ENCODE measurements at places on chromosomes 2 and 18.

- DNase-seq, result no peak
Observed at GRCh38 chr2:157076526-157077161, 180.9 kb upstream of the GALNT5 start.

DNA sequence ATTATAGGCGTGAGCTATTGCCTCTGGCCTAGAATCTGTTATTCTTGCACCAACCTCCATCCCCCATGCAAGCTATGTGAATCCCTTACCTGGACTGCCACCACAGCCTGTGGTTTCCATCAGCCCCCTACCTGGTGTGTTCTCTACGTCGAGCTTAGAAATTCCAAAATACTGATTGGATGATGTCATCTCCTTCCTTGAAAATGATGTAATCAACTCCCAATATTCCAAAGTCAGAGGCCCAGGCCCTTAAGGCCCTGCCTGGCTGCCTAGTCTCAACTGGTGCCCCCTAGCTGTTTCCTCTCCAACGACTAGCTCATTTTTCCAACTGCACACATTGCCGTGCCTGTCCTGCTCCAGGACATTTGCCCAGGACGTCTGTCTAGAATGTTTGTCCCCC lies 41.3 kb upstream of the GBX2 start:
- DNase-seq, result no peak

DNA sequence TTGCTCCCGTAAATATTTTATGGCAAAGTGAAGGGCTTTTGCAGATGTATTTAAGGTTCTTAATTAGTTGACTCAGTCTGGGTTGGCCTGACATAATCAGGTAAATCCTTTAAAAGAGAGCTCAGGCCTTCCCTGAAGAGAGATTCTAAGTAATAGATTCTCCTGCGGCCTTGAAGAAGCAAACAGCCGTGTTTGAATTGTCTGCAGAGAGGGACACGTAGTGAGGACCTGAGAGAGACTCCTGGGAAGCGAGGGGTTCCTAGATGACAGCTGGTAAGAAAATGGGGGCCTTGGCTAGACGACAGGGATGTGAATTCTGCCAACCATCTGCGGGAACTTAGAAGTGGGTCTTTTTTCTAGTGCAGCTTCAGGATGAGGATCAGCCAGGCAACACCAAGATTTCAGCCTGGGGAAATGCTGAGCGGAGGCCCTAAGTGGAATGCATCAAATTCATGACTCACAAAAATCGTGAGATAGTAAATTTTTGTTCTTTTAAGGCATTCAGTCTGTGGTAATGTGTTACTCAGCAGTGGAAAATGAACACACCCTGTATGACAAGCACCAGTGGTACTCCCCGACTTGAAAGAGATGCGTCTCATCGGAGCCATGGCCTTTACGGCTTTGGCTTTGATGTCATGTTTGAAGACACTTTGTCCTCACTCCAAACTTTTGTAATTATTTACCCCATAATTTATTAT lies 62.1 kb upstream of the SMIM21 start:
- DNase-seq, result no peak

DNA sequence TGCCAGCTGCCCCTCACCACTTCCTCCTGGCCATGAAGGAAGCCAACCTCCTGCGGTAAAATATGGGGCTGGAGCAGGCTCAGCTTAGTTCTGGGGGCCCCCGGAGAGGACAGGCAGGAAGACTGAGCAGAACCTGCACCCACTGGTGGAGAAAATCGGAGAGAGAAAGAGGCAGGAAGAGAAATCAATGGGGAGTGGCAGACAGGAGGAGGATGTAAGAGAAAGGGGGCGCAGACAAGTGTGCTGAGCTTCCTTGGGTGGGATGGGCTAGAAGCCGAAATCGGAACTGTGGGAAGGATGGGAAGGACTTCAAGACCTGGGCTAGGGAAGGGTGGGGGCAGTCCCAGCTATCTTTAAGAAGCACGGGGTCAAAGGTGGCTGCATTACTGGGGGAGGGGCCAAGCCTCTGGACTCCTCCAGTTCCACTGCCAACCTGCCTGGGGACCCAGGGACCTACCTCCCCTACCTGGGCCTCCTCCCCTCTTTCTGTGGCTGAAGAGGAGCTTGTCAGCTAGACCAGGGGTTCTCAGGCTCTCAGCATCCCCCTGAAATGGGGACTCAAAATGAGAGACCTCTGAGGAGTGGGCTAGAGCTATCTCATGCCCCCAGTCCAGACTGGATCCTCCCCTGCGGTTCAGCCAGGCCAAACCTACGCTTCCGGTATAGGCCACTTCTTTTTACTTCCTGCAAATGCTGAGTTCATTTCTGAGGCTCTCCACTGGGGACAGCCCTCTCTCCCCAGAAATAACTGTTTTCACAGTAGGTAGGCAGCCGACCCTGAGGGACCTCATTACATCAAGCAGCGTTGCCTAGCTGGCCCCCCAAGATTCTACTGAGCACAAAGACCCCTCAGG lies 33.6 kb upstream of the B3GNT7 start:
- DNase-seq, result no peak

DNA sequence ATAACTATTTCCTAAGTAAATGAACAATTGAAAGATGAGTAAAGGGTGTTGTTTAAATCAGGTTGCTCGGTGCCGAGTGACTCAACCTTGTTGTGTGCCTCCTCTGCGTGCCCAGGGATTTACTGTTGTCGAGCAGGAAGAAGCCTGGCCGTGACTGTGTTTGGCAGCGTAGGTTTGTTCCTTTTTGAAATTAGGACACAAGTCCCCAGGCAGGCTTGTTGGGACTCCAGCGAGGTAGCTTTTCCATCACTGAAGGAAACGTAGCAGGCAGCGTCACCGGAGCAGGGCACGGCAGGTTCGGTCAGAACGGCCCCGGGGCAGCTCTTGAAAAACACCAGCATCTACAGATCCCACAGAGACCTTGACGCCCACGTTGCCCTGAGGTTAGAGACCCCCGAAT lies 48.6 kb downstream of the TMEM18 start:
- no peak for DNase-seq

Data from NCI-H345 (cell line).